Thoracic aorta (tissue), 2 donors: ENCODE measurements at places on chromosomes 7 and 10. TPM values are rescaled to one million over a fixed set of nuclear protein-coding genes. Genes with fewer than 3 reads are reported as not detected.

DNA sequence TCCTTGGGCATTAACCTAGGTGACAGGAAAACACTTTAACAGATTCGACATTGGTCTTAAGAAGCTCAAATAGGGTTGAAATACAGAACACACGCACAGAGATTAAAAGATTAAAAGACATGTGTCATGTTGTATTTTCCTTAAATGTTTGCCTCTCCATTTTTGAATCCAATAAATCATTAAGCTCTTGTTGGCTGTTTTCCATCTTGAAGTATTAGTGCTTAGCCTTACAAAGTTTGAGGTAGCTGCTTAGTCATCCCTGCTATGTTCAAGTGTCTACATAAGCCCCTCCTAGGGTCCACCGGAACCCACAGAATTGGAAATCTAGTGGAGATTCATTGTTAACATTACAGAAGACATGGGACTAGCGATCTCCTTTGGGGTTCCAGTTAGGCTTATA, 12.7 kb upstream of the GJD4 start:
- no peak for DNase-seq

DNA sequence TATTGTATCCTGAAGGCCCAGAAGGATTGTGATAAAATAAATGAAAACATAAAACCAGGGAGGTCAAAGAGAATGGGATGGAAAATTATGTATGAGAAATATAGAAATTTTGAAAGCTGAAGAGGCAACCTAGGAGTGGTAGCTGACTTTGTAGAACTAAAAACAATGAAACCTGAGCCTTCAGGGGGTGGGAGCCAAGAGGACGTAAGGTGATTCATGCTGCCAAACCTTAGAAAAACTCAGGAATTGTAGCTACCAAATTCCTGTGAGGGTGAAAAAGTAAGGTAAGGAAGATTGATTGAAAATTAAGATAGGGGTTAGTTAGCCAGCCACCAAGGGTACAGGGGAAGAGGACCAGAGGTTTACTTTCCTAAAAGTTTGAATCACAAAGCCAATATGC, 213.2 kb downstream of the KCND2 start:
- DNase-seq: no peak

DNA sequence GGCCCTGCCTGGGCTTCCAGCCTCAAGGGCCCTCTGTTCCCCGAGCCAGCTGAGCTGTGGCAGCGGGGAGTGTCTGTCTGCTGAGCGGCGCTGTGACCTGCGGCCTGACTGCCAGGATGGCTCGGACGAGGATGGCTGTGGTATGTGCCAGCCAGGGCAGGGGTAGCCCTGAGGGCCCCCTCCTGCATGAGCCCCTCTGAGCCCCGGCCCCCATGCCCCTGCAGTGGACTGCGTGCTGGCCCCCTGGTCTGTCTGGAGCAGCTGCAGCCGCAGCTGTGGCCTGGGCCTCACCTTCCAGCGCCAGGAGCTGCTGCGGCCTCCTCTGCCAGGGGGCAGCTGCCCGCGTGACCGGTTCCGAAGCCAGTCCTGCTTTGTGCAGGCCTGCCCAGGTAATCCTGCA, 28.4 kb upstream of the ZNF467 start:
- DNase-seq: no peak

DNA sequence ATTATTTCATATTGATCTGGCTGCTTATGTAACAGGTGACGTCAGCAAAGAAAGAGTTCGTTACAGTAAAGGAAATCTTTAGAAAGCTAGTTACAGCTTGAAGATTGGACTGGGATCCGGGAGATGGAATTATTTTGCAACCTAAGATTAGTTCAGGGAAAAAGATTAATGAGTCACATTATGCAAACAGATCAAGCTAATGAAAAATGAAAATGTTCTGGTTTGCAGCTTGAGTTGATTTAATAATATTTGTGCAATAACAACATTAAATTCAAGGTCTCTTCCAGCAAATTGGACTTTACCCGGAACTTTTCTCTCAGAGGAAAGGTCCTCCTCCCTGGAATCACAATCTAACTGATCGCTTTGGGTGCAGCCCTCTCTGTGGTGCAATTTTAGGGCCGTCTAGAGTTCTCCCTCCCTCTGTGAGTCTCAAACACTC, 119.5 kb downstream of the OTUD1 start:
- no peak for DNase-seq

GRCh38 chr7:116957874-116958273, 4.6 kb downstream of the ST7 start:
- no peak for DNase-seq

GPR26 gene
- not detected for total RNA-seq

DNA sequence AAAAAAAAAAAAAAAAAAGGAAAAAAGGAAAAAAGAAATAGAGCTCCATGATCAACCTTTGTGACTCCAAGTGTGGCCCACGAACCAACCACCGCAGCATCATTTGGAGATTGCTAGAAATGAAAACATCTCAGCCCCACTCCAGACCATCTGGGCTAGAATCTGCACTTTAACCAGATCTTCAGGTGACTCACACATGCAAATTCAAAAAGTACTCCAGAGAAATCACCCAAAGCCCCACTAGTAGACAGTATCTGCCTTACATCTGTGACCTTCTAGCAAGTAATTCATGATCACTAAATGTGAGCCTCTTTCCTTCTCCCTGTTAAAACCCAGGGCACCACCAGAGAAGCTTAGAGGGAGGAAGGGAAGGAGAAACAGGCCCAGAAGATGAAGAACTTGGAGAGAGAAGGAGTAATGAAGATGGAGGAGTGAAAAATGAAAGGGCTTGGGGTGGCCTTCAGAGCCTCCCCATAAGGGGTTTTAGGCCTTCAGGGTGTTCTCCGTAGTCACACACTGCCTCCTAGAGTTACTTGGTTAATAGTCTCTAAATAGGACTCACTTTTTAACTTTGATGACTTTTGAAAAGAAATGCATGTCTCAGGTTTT, 94.0 kb downstream of the SLC37A3 start:
- no peak for DNase-seq

GRCh38 chr7:79548727-79549126, 95.3 kb upstream of the MAGI2 start:
- DNase-seq: no peak

- DNase-seq: no peak
Observed at GRCh38 chr7:10475940-10476641, 497.6 kb upstream of the PHF14 start.

DNA sequence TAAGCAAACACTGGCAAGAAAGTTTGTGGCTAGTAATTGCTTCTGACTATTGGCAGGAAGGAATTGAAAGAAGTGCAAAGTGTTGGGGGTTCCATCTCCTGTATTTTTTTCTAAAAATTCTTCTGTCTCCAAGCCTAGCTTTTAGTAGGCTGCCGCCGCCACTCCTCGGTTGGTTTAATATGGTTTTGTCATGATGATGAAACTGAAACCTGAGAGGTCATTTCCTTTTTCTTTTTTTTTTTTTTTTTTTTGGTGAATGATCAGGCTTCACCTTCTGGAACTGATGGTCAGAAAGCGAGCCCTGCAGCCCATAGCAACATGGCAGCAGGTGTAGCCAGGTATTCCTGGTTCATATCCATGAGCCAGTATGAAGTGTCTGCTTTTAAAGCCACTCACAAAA, 75.3 kb upstream of the AGBL3 start:
- DNase-seq: no peak

- DNase-seq: no peak
Observed at GRCh38 chr10:69845574-69846292, 44.0 kb downstream of the COL13A1 start.

DNA sequence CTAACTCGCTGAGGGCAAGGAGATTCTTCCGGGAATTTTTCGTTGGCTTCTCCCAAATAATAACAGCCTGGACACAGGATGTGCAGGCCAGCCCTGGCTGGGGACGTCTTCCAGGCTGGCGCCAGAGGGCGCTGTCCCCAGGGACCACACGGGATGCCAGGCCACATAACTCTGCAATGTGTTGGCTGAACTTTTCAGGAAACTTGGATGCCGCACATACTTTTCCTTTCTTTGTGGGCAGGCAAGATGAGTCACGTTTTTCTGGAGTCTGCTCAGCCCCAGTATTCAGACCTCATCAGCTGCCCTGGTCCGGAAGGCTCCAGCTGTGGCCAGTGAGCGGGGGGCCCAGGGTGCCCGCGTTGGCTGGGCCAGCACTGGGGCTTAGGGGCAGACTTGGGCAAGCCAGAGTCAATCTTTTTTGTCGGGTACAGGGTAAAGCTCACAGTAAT, 122.7 kb downstream of the PRKAG2 start:
- DNase-seq: peak; percentile 61

MMP21 gene
- not detected for total RNA-seq
